ENCODE measurements at places on chromosomes 7 and 10.

DNA sequence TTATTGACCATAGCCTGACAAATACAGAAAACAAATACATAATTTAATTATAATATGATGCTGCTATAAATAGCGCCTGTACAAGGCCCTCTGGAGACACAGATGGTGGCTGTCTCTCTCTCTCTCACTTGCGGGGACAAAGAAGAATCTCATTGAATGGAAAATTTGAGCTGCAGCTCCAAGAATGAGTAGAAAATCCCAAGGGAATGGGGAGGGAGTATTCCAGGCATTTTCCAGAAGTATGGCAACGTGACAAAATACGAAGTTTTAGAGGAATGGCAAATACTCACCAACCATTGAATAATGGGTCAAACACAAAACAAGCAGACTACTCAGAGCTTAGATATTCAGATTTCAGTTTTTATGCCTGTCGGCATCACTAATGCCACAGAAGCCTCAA is 179.9 kb downstream of the NRP1 start:
- DNase-seq, result no peak

GRCh38 chr7:18495412-18496340 is at the start of gene HDAC9:
HDAC9 (plus strand) TSS chr7:18495749; CDS start chr7:18496303, 554 bp downstream.
- DNase-seq, result no peak

- no peak for DNase-seq
Measured at GRCh38 chr7:157357129-157358040, 20.6 kb downstream of the DNAJB6 start.

GRCh38 chr7:129617178-129617577 is 5.7 kb downstream of the NRF1 start:
- no peak for DNase-seq

- no peak for DNase-seq
Measured at GRCh38 chr7:138978541-138979184, 2.5 kb downstream of the KIAA1549 start.

DNA sequence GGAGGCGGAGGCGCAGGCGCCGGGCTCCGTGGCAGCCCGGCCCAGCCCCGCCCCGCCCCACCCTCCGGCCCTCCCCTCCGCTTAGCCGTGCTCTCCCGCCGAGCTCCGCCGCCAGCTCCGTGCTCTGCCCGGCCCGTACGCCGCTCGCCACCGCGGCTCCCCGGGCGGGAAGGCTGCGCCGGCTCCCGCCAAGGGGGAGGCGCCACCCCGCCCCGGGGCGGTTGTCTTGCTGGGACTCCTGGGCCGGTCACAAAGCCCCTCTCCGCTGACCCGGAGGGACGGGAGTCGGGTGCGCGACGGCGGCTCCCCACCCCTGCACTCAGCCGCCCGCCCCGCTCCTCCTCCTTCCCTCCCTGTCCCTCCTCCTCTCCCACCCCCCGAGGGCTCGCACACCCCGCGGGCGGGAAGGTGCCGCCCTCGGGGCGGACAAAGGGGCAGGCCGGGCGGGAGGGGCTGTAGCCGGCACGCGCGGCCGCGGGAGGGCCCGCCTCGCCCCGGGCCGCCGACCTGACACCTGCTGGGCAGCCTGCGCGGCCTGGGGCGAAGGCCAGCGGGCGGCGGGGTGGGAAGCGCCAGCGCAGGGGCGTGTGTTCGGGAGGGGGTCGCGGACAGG is 11.5 kb upstream of the SP8 start:
- DNase-seq, result no peak

GRCh38 chr7:20696803-20697333 is 81.4 kb downstream of the ABCB5 start:
- no peak for DNase-seq

DNA sequence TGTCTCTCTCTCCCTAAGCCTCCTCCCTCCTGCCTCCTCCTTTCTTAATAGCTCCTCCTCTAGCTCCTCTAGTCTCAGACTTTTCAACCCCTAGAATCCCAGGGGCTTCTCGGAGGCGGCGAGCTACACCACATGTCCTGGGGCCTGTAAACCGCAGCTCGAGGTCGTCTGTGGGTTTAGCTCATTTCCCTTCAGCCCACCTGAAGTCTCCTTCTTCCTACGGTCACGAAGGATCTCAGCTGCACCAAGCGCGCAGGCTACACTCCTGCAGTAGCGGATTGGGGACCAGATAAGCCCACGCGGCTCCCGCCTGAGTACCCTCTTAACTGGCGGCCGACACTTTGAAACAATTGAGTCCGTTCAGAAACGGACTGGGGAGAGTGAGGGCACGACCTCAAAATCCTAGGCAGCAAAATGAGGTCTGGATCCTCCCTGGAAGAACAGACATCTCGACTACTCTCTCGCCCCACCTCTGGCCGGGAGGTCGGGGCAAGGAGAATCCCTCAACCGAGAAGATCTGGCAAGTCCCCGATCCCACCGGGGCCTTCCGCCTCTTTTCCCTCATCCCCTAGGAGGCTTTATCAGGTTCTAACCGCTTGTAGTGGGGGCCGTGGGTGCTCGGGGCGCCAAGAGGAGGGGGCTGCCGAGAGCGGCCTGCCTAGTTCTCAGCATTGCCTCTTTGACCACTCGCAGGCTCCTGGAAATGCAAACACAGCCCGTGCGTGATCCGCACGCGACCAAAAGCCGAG is 1.3 kb upstream of the SORCS3 start:
- no peak for DNase-seq

DNA sequence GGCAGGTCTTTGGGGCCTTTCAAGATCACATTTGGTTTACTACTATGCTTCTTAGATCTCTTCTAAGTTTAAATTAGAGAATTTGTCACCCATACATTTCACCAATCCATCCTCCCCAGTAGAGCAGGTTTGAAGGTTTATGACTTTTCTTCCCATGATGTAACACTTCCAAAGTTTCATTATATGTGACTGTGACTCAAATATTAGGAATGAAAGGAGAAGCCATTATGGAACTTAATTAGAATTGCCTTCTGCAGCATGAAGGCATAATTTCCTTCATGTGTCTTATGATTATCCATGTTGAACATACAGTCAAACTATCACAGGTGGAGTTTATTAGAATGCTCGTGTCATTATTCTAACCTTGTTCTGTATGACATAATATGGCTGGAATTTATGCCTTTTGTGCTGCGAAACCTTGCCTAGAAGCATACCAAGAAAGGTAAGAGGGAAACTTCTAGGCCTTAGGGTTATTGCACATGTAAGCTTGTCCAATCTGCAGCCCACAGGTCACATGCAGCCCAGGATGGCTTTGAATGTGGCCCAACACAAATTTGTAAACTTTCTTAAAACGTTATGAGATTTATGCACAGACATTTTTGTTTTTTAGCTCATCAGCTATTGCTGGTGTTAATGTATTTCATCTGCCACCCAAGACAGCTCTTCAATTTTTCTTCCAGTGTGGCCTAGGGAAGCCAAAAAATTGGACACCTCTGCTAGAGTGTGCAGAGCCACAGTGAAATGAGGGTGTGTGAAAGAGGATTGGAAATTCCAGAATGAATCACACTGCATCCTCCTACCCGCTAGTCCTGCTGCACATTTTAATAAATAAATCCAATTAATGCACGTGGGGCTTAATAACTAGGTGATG is 133.6 kb downstream of the TMEM26 start:
- no peak for DNase-seq

- no peak for DNase-seq
Measured at GRCh38 chr10:71331736-71332135, 12.7 kb downstream of the SLC29A3 start.

DNA sequence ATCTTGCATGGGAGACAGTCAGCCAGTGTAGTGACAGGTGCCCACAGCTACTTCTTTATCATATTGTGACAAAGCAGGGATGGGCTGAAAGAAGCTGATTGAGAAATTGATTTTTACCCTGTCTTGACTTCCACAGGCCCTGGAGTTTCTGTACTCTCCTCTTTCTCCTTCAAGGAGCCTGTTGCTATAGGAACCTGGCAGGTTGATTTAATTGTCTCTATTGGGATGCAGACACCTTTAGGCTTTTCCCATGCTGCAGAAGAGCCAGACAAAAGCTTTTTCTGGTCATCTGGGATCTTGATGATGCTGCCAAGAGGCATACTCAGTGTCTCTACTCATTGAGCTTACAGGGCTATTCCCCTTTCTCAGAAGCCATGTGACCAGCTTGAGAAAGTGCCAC is 754.8 kb downstream of the KCNMA1 start:
- DNase-seq, result no peak

GRCh38 chr7:8111282-8111960 is 142.8 kb downstream of the GLCCI1 start:
- DNase-seq, result no peak

DNA sequence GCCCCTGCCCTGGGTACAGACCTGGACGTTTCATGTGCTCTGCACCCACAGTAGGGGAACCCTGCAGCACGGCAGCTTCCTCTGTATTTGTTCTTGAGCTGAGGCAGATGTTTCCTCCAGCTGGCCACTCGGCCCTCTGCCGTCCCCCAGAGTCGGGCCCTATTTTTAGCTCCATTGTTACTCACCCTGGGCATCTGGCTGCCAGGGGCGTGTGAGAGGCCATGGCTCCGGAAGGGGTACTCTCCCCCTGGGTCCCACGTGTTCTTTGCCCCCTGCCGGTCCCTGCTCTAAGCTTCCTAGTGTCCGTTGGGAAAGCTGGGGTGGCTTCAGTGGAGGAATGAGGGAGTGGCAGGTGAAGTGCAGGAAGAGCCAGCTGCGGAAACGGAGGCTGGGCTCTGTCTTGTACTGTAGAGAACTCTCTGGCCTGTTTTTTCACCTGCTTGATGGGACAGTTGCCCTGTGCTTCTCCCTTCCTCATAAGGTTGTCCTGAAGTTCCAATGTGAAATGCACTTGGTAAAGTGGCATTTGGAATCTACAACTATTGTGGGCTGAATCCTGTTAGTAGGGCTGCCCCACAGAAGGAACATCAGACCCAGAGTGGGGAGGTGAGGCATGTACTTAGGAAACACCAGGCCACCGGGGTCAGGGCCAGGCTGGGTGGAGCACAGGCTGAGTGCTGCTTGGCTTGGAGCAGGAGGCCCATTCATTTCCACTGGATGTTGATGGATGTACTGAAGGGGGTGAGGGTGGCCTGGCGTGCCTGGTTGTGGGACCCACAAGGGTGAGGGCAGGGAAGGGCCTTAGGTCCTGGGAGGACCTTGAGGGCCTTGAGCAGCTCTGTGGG is 30.6 kb downstream of the PALD1 start:
- no peak for DNase-seq

- no peak for DNase-seq
Measured at GRCh38 chr10:104899779-104900178, 258.7 kb downstream of the SORCS3 start.

GRCh38 chr10:48710647-48711275 is 26.1 kb downstream of the WDFY4 start:
- DNase-seq, result no peak

- no peak for DNase-seq
Measured at GRCh38 chr10:132163278-132163765, 23.4 kb upstream of the DPYSL4 start.

- DNase-seq, result no peak
Measured at GRCh38 chr7:137636376-137636775, 210.4 kb downstream of the DGKI start.

GRCh38 chr10:107747851-107748250 is 583.3 kb upstream of the SORCS1 start:
- DNase-seq, result no peak

DNA sequence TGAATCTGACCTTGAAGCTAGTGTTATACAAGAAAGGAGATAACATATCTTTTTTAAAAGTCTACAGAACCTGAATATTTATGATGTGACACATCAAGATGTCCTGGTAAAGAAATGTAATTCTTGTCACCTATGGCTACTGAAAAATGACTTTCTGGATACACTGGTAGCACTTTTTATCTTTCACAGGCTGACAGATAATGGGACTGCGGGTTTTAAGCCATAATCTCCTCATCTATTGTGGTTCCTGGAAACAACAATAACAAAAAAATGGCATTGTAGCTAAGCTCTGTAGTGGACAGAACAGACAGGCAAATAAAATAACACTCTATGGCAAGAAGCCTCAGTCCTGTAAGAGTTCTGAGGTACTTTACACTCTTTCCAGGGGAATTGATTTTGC is 31.6 kb upstream of the YAE1 start:
- no peak for DNase-seq

DNA sequence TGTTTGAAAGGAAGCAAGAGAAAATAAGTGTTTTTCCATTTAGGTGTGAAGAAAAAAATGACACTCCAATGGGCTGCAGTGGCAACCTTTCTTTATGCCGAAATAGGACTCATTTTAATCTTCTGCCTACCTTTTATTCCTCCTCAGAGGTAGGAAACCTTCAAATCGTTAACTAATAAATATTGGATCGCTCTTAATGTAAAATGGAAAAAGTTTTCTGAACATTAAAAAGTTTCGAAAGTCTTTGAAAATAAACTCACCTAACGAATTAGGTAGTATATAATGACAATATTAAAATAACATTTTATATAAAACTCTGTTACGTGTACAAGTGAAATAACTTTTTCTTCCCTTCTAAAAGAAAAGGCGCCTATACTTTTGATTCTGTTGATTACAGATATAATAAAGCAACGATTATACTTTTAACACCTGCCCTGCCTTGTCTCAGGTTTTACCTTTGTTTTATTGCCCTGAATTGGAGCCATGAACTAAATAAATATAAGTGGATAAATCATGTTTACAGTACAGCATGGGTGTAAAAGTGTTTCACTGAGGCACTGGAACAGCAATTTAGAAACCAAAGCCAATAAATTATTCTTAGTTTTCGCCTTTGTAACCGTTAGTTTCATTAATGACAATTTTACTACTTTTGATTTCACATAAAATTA is 804 bp downstream of the BCAP29 start:
- DNase-seq, result no peak

- DNase-seq, result no peak
Measured at GRCh38 chr10:132893090-132893489, 49.3 kb downstream of the CFAP46 start.

GRCh38 chr10:69101451-69102095 is 13.7 kb downstream of the SRGN start:
- no peak for DNase-seq

DNA sequence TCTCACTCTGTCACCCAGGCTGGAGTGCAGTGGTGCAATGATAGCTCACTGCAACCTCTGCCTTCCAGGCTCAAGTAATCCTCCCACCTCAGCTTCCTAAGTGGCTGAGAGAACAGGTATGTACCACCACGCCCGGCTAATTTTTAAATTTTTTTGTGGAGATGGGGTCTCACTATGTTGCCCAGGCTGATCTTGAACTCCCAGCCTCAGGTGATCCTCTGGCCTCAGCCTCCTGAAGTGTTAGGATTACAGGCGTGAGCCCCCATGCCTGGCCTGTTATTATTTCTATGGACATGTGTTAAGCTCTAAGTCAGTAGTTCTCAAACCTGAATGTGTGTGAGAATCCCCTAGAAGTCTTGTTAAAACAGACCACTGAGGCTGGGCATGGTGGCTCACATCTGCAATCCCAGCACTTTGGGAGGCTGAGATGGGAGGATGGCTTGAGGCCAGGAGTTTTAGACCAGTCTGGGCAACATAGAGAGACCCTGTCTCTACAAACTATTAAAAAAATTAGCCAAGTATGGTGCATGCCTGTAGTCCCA is 24.5 kb downstream of the TMEM270 start:
- no peak for DNase-seq

All from stimulated activated CD8-positive, alpha-beta memory T cell treated with anti-CD3 and anti-CD28 coated beads, Interleukin-2, amount 100 ng/mL, for 1 hour (primary cell).